Astrocyte of the cerebellum (primary cell): ENCODE measurements at places on chromosomes 12 and 14.

GRCh38 chr12:3563966-3564365 is 73.0 kb downstream of the PRMT8 start:
- DNase-seq: no peak

GRCh38 chr12:62957233-62957953 is 22.4 kb upstream of the PPM1H start:
- no peak for DNase-seq

DNA sequence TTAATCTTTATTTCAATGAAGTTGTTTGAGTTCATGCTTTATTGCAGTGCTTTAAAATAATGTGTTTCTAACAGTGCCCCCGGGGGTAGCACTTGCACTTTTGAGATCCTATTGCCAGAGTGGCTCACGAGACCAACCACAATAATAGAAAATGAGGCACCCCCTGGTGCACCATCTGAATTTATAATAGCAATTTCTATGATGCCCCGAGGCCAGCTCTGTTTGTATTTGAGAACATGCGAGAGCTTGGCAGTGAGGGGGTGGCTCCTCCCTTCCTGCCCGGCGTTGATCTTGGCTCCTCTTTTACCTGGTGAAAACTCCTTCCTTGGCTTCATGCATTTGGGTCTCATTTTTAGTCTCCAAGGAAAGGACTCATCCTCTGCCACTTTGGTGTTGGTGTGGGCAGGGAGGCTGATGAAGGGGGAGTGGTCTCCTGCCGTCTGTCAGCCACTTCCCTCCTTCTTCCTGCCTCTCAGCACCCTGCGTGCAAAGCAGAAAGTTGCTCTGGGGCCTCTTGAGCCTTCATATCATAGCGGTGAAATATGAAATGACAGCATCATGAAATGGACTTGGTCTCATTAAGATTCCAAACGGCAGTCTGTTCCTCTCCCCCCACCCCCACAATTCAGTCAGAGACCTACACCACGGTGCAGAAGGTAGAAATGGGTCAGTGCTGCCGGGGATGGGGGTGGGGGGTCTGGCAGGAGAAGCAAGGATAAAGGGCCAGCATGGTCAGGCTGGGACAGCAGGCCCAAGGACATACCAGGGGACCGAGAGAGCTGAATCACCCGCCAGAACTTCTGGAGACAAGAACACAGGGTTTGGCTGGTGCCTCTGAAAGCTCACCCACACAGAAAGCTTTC is 17.7 kb upstream of the NRXN3 start:
- DNase-seq: no peak

- no peak for DNase-seq
Measured at GRCh38 chr12:12158858-12159257, 88.1 kb downstream of the BCL2L14 start.

GRCh38 chr14:81341781-81342180 is 58.3 kb downstream of the STON2 start:
- DNase-seq: no peak

GRCh38 chr14:24908592-24909236 is 141.2 kb downstream of the STXBP6 start:
- no peak for DNase-seq

DNA sequence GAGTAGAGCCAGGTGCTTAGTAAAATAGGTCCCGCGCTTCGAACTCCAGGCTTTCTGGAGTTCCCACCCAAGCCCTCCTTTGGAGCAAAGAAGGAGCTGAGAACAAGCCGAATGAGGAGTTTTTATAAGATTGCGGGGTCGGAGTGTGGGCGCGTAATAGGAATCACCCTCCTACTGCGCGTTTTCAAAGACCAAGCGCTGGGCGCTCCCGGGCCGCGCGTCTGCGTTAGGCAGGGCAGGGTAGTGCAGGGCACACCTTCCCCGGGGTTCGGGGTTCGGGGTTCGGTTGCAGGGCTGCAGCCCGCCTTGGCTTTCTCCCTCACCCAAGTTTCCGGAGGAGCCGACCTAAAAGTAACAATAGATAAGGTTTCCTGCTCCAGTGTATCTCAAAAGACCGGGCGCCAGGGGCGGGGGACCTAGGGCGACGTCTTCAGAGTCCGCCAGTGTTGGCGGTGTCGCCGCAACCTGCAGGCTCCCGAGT is 3.6 kb downstream of the SSTR1 start:
- DNase-seq: no peak

GRCh38 chr12:124098101-124098757 is 125.2 kb downstream of the ZNF664 start:
- no peak for DNase-seq

- peak; percentile 27 for DNase-seq
Measured at GRCh38 chr14:53295985-53296582, 143.0 kb upstream of the DDHD1 start.

DNA sequence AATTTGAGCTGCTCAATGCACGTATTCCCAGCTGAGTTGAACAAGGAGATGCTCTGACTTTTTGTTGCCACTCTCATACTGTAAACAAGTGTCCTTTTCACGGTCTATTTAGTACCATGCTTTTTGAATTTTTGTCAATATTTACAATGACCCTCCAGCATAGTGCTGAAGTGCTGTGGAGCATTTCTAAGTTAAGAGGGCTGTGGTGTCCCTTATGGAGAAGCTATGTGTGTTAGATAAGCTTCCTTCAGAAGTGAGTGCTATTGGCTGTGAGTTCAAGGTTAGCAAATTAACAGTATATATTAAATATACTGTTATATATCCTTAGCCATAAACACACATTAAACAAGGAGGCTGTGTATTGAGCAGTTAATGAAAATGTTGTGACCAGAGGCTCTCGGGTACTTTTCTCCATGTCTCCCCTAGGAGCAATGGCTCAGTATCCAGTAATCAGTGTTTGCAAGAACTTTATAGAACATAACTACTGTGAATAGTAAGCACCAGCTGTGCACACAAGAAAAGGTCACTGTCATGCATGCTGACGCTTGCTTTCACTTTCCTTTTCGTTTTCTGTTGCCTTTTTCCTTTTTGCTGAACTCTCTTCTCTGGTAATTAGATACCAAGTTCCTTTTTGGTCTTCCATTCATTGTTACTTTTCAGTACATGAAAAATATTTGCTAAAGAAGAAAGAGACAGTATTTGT is 187.2 kb upstream of the NEDD1 start:
- DNase-seq: no peak

GRCh38 chr14:26400373-26400772 is 197.5 kb downstream of the NOVA1 start:
- no peak for DNase-seq

- DNase-seq: no peak
Measured at GRCh38 chr12:87901457-87901856, 127.7 kb downstream of the C12orf50 start.

DNA sequence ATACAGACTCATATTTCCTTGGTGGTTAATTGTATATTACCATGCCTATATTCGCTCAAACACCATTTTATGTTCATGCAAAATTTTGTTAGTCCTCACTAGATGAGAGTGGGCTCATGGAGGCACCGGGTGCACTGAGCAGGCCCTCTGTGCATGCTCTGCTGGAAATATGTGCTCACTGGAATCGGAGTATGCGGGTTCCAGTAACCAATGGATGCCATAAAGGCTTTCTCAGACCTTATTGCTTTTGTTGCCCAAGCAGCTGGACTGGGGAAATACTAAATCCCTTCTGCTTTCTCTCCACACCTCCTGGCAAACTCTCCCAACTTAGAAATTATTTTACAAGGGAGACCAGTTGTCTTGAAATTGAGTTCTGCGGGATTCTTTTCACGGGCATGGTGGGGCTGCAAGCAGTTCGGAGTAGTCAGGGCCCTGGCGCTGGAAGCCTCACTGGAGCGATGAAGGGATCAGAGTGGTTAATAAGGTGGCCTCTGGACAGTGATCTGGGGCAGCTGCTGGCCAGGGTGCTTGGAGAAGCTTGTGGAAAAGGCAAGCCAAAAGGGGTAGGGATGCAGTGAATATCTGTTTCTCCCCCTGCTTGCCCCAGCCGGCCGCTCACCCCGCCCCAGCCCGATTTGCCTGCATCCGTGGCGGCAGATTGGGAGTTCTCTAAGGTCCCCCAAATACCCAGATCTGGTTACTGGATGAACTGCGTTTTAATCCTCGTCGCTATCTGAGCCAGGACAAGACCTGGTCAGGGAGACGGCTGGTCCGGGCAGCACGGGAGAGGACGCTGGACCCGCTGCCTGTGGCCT is 7.4 kb upstream of the HOXC6 start:
- DNase-seq: no peak

- DNase-seq: no peak
Measured at GRCh38 chr14:75040507-75040906, 10.8 kb downstream of the MLH3 start.

DNA sequence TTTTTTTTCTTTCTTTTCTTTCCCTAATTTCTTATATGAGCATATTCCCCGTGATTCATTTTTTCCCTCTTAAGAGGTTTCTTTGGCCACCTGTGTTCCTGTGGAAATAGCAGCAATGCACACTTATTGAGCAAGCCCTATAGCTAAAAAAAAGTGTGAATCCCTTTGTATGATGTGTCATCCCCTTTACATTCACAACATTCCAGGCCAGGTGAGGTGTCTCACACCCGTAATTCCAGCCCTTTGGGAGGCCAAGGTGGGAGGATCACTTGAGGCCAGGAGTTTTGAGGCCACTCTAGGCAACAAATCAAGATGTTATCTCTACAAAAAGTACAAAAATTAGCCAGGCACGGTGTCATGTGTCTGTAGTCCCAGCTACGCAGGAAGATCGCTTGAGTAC is 700.4 kb upstream of the TBX3 start:
- no peak for DNase-seq

GRCh38 chr14:35879654-35880249 is 53.6 kb downstream of the BRMS1L start:
- DNase-seq: no peak

GRCh38 chr12:88418856-88419497 is 161.3 kb downstream of the KITLG start:
- DNase-seq: no peak

- DNase-seq: no peak
Measured at GRCh38 chr14:71228711-71229110, 321.5 kb downstream of the PCNX1 start.

DNA sequence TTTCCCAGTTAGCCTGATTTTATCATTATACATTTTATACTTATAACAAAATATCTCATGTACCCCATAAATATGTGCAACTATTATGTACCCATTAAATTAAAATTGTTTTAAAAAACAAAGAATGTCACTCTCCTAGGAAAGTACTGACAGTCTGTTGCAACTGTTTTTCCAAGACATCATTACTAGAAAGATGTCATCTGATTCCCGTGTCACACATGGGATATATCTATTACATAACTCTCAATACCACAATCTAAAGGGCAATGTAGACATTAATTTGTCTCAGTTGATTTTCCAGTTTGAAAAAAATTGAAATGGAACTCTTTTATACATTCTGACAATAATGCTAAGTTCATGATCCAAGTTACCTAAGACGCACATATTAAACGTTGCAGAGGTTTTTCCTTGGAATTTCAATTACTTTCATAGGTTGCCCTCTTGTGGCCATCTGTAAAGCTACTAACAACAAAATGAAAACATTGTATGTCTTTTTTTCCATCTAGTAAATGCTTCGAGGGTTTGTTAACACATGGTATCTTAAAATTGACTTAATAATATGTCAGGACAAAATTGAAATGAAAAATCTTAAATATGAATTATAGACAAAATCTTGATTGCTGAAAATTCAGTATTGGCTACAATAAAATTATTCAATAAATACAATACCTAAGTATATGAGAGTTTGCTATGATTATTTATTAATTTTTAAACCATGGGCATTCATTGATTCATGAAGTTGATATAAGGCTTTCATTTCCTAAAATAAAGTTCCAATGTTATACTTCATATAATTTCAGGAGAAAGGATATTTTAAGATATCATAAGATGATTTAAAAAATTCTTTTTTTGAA is 131.6 kb downstream of the PPFIA2 start:
- peak; percentile 49 for DNase-seq

GRCh38 chr12:28884904-28885679 is 264.0 kb upstream of the FAR2 start:
- no peak for DNase-seq

DNA sequence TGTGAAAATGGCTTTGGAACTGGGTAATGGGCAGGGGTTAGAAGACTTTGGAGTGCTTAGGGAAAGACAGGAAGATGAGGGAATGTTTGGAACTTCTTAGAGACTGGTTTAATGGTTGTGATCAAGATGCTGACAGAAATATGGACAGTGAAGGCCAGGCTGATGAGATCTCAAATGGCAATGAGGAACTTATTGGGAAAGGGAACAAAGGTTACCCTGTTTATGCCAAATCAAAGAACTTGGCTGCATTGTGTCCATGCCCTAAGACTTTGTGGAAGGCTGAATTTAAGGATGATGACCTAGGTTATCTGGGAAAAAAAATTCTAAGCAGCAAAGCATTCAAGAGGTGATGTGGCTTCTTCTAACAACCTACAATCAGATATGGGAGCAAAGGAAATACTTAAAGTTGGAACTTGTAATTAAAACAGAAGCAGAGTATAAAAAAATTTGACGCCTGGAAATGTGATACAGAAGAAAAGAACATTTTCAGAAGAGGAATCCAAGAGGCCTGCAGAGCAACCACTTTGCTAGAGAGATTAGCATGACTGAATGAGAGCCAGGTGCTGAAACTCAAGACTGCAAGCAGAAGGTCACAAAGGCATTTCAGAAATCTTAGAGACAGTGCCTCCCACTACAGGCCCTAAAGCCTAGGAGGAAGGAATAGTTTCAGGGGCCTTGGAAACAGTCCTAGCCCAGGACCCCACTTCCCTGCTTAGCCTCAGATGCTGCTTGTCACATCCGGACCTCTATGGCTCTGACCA is 65.6 kb upstream of the FLRT2 start:
- DNase-seq: no peak

DNA sequence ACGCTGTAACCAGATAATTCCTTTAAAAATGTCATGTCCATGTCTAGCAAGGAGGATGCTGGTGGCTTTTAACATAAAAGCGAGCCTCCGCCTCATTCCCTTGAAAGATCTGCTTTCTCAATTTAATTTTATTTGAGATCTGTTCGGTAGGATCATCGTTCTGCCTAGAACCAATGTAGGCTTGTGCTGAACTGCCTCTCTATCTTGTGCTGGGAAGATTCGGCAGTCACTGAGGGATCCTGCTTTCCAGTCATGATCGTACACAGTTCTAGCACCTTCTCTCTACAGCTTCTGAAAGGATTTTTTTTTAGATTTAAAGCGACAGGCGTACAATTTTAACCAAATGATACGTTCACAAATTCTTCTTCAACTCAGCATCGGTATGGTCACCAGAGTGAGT is 54.3 kb downstream of the PEBP1 start:
- DNase-seq: no peak

DNA sequence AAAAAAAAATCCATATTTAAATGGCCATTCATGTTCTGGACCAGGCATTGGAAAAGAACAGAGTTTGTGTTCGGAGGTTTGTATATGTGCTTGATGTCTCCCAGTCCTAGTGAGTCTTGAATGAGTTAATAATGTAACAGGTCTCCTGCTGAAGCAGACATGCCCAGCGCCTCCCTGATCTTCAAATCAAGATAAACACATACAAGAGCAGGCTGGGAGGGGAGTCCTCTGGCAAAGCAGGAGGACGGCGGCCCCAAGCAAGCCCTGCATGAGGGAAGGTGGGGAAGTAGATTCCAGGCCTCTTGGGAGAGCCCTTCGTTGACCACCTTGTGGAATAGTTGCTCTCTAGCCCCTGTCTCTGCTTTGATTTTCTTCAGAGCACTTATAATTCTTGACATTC is 156.3 kb downstream of the ZFP36L1 start:
- no peak for DNase-seq
